Stimulated activated CD4-positive, alpha-beta T cell treated with anti-CD3 and anti-CD28 coated beads, TNF-alpha, amount 100 ng/mL, for 24 hours (primary cell): ENCODE measurements at places on chromosomes 4 and X.

DNA sequence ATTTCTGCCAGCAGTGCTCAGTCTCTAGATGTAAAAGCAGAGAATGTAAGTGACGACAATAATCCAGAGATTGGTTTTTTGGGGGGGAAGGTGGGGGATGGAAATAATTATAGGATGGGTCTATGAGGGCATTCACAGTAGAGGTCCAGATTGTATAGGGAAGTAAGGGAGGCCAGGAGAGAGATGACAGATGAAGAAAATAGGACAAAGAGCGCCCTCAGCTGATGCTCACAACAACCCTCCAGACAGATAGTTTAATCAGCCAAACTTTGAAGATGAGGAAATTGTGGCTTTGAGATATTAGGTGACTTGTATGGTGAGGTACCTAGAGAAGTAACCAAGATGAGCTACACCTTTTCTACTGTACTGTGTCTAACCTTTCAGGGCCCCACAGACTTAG is 137.9 kb downstream of the MAGEB17 start:
- no peak for DNase-seq

DNA sequence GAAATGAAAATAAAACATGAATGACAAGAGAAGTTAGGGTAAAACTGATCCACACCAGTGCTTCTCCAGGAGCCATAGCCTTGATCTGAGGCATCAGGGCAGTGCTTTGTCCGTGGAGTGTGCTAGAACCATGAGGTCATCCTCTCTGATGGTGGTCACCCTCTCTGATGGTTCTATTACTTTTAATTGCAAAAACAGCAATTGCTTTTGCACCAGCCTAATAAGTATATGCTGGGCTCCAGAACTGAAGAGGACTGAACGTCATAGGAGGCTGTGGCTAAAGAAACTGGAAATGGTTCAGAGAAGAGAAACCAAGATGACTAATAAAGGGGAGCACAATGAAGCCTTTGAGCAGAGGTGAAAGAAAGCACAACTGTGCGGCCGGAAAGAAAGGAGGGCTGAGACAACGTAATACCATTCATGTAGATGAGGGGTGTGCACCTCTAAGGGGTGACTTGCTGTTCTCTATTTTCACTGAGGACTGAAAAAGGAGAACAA is 17.0 kb upstream of the TMEM154 start:
- peak; percentile 4 for DNase-seq

- no peak for DNase-seq
Observed at GRCh38 chr4:167274351-167274750, 40.1 kb upstream of the SPOCK3 start.

- DNase-seq = peak; percentile 24
Observed at GRCh38 chr4:121189326-121190215, 25.4 kb upstream of the TNIP3 start.

- no peak for DNase-seq
Observed at GRCh38 chr4:25351777-25352416, 25.2 kb upstream of the ANAPC4 start.

GRCh38 chr4:182825786-182826185 is 91.4 kb downstream of the DCTD start:
- DNase-seq = no peak

- DNase-seq = no peak
Observed at GRCh38 chr4:13968723-13969122, 341.2 kb upstream of the BOD1L1 start.

GRCh38 chr4:158782551-158783360 is 13.9 kb downstream of the FNIP2 start:
- no peak for DNase-seq

- no peak for DNase-seq
Observed at GRCh38 chr4:166816890-166817289, 417.4 kb downstream of the SPOCK3 start.
